ENCODE measurements at places on chromosomes 6 and 20.

DNA sequence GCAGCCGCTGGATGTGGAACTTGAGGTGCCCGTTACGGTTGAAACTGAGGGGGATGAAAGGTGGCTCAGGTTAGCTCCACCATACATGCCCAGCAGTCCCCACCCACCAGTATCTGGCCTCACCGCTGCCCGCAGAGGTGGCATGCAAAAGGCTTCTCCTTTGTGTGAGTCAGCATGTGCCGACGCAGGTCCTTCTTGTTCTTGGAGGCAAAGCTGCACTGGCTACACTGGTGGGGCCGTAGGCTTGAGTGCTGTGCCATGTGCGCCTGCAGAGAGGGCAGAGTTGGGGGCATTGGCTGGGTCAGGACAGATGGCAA lies 15.8 kb downstream of the PCIF1 start:
- no peak for DNase-seq

DNA sequence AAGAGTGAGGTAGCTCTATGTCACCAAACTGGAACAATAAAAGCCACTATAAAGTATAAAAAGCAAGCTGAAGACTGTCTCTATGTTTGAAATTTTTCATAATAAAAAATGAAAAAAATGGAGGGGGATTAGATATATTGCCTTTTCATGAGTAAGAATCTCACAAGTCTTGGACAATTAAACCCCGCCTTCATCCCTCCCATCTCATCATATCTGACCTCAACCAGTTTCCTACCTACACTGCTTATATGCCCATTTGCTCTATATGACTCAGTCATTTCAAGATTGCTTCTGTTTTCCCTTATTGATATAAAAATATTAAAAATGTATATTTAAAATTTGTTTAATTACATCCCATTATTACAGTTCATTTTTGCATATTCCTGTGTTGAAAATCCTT lies 2.9 kb upstream of the TRIM39 start:
- DNase-seq, result no peak

GRCh38 chr6:15439410-15440025 lies 193.6 kb downstream of the JARID2 start:
- no peak for DNase-seq

DNA sequence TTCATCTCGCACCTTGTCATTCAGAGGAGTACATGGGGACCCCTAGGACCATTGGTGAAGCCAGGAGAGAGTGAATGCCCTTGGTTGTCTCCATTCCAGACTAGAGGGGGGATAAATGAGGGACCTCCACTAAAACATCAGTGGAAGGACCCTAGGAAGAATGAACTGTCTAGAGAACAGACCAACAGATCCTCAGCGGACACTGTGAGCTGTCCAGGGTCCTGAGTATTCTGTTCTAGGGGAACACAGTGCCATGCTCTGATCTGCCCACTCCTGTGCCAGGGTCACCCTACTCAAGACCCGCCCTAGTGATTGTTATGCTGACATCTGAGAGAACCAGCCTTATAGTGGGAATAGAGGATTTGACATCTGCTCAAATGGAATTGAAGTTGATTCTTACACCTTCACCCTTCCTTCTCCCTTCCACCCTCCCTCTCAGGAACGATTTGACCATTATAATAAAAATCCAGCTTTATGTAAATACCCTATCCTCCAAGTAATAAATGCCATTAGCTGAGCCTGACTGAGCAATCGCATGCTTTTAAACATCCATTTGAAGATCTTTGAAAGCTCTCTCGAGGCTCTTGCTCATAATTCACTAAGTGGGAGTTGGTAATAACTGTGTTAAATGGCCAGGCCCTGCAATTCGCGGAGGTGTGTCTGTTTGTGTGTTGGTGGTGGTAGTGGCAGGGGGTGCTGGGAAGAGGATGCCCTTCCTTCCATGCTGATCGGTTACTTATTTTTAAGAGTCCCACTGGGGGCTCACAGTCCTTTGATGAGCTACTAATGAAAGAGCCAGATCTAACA lies 43.6 kb upstream of the SLC32A1 start:
- no peak for DNase-seq

- DNase-seq, result no peak
Observed at GRCh38 chr6:1701668-1702353, 92.1 kb downstream of the FOXC1 start.

DNA sequence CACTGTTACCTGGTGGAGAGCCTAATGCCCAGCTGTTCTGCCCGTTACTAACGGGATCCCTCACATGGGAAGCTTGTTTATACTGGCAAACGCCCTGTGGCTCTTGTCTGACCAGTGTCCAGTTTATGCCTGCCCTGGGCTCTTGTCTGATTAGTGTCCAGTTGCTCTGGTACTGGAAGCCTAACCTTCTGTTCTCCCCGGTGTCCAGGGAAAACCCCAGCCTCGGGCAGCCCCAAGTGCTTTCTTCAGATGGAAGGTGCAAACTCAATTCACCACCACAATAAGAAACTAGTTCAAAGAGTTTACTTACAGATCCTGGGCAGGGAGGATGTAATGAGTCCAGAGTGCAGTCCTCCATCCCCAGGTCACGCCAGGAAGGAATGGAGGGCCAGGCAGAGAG lies 148.4 kb downstream of the TBXT start:
- DNase-seq, result no peak

DNA sequence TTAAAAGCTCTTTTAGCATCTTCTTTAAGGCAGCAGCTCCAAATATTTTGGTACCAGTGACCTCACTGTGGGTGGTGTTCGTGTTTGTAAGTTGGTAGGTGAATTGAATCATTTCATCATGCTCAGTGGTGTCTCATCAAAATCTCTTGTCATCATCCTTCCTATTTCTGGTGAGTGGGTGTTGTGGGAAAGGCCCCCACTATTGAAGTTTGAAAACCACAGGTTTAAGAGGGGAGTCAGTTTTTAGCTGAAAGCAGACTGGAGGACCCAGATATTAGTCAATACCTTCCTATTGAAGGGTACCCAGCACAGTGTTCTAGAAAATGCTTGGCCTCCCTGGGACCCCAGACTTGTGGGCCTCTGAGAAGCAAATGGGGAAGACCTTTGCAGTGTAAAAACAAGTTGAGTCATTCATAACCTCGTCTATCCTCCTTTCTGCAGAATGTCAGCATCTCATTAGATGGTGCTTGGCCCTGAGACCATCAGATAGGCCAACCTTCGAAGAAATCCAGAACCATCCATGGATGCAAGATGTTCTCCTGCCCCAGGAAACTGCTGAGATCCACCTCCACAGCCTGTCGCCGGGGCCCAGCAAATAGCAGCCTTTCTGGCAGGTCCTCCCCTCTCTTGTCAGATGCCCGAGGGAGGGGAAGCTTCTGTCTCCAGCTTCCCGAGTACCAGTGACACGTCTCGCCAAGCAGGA lies 3.7 kb downstream of the PIM1 start:
- peak; percentile 37 for DNase-seq

GRCh38 chr6:837380-837779 lies 144.4 kb upstream of the EXOC2 start:
- no peak for DNase-seq

GRCh38 chr6:149960488-149960887 lies 3.3 kb upstream of the ULBP1 start:
- DNase-seq, result no peak

DNA sequence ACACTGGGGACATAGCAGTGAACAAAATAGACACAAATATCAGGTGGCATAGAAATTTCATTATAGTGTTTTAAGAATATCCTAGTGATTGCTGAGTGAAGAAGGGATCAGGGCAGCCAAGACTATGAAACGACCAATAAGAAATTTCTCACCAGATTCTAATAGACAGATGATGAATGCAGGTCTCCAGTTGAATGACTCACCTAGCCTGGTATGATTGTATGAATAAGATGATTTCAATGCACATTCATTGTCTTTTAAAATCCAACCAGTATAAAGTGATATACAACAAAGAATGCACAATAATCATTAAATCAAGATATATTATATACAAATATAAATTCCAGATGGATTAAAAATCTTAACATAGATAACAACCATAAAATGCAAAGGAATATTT lies 124.5 kb upstream of the TENT5A start:
- DNase-seq, result no peak

- DNase-seq, result peak; percentile 45
Observed at GRCh38 chr6:31734821-31735406, 1.4 kb downstream of the CLIC1 start.

- no peak for DNase-seq
Observed at GRCh38 chr6:1481286-1481685, 91.9 kb downstream of the FOXF2 start.

DNA sequence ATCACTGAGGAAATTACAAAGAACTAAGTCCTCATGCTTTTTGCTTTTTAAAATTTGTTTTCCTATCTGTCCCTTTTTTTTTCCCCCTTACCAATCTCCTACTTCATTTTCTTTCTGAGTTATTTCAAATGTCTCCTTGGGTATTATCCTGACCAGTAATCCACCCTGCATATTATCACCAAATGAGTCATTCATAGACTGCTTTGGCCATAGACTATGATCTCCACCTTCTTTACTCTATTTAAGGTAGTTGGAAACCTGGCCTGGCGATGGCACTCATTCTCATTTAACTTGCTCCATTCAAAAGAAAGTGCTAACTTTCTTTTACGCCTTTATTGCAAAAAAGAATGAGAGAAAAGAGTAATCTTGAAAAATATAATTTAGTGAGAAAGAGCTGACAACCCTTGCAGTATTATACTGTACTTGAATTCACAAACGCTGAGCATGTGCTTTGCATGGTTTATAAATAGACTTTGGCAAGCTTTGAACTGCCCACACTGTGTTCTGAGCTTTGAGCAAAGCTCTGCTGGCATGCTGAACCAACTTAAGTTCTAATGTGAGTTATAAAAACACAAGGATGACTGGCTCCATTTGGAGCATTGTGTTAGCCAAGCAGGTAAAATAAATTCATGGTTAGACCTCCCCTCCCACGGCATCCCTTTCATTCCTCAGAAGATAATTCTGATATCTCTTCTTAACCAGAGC lies 198.9 kb downstream of the NKAIN2 start:
- DNase-seq, result no peak

GRCh38 chr6:107064579-107065065 lies 36.6 kb downstream of the MTRES1 start:
- DNase-seq, result no peak

- DNase-seq, result no peak
Observed at GRCh38 chr6:3384241-3385143, 72.4 kb downstream of the SLC22A23 start.

GRCh38 chr6:67331304-67331703 lies 1303.8 kb upstream of the ADGRB3 start:
- DNase-seq, result no peak

GRCh38 chr20:56400001-56400640 lies 7.7 kb downstream of the CSTF1 start:
- peak; percentile 15 for DNase-seq

DNA sequence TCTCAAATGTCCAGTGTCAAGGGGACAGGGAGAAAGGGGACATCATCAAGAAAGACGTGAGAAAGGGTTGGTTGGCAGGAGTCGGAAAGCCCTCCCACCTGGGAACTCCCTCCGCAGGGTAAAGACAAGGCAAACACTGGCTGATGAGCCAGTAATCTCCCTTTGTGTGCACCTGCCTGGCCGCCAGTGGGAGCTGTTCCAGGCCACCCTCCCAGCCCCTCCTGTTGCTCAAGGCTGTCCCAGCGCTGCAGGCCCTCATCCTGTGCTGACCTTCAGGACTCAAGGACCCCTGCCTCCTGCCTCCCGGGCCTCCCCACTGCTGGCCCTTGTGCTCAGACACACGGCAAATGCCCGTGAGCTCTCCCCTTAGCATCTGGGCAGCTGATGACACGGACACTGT lies 7.4 kb downstream of the FRMD1 start:
- DNase-seq, result no peak

DNA sequence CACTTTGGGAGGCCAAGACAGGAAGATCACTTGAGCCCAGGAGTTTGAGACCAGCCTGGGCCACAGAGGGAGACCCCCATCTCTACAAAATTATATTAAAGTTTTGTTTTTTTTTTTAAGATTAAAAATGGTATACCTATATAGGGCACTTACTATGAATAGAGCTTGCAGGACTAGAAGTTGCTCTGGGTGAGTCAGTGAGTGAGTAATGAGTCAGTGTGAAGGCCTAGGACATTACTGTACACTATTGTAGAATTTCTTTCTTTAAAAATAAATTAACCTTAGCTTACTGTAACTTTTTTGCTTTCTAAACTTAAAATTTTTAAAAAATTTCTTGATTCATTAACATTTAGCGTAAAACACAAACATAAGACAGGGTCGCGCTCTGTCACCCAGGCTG lies 29.7 kb downstream of the STK35 start:
- no peak for DNase-seq

GRCh38 chr6:158819213-158819976 lies at the start of gene EZR:
Gene EZR (minus strand): TSS chr6:158819368. CDS start chr6:158818093, 1,275 bp downstream.
- peak; percentile 82 for DNase-seq

DNA sequence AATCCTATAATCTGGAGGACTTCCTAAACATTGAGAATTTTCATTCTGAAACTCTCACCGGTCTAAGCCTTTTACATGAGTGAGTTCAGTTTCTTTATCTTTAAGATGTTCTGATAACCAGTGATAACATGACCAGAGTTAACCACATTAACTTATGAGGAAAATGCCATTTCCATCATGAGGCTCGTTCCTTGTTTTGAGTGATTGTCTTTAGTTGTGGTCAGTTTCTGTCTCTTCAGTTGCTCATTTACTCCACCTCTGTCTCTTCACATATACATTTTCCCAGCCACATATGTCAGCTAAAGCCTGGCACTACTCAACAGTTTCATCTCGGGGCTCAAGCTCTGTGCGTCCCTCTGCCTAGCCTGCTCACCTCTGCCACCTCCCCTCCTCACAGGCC lies 70.4 kb downstream of the JAG1 start:
- DNase-seq, result no peak

DNA sequence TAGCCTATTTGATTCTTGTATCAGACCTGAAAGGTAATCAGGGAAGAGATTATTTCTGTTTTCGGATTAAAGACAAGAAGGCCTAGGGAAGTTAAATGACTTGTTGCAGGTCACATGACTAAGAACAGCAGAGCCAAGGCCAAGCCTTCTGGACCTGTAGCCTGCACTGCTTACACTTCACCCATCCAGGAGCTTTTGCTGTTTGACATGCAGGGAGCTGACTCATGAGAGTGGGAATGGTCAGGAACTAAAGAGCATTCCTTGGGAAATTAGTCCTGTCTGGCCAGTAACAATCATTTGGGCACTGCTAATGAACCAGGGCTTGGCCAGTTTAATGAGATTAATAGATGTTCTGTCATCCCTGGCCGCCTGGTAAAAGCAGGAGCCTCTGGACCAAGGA lies 46.8 kb downstream of the EIF2S2 start:
- DNase-seq, result no peak
